Fibroblast of skin of left quadriceps (primary cell): ENCODE measurements at places on chromosomes 12 and 14.
A peak's percentile ranks its signal among the peaks of the same experiment; 100 is the strongest.

DNA sequence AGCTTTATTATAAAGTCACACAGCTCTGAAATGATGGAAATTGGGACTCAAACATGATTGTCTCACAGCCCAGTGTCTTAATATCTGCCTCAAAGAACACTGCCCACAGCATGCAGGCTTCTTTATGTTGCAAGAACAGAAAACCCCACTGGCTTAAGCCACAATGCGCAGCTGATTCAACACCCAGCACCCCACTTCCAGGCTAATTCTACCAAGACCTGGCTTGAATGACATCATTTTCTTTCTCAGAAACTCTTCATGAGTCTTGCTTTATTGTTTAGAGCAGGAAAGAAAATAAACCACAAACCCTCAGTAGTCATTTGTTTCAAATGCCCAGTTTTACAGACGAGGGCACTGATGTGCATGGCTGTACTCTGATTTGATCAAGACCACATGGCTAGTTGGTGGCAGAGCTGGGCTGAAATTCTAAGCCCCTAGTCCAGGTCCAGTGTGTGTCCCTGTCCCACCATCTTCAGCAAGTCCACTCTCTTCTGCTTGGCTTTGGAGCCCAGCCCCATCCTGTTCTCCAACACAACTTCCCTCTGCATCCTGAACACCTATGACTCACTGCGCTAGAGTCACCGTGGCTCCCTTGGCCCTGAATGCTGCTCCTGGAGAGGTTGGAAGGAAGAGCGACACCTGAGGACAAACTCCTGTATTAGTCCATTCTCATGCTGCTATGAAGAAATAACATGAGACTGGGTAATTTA is 50.3 kb upstream of the SRSF5 start:
- DNase-seq = peak; percentile 66

GRCh38 chr12:124477107-124477915 is 90.1 kb downstream of the NCOR2 start:
- DNase-seq = no peak

- no peak for DNase-seq
Measured at GRCh38 chr12:113831016-113831415, 135.1 kb downstream of the RBM19 start.

DNA sequence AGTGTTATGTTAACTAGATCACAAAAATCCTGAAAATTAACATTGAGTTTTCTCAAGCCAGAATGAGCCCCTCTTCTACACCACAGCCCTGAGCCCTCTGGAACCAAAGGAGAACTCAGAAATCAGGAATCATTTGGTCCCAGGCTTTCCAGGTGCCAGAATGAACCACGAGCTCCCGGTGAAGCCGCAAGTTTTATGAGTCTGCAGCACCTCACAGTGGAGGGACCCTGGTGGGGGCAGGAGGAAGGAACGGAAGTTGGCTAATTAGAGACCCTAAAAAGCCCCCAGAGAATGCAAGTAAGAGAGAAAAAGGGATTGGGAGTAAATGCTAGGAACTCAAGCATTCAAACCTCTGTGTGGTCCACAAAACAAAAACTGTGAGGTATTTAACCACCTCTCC is 52.9 kb upstream of the BCL2L14 start:
- DNase-seq = no peak

- DNase-seq = no peak
Measured at GRCh38 chr12:116959845-116960514, 49.2 kb downstream of the FBXW8 start.

DNA sequence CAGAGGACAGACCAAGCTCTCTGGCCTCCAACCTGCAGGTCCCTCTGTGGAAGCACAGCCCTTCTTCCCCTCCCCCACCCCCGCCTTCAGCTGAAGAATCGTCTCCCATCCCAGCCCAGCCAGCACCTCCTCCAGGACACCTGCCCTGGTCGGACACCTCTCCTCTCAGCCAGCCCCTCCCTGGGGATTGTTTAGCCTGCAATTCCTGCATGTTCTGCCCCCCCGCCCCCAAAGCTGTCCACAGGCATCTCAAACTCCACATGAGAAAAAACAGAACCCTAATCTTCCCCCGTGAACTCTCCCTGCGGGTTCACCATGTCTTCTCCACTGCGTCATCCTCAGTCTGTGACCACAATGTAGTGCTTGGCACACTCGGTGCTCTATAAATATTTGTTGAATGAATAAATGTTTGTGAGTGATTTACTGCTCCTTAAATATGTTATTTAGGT is 24.1 kb downstream of the PRIMA1 start:
- DNase-seq = peak; percentile 4

DNA sequence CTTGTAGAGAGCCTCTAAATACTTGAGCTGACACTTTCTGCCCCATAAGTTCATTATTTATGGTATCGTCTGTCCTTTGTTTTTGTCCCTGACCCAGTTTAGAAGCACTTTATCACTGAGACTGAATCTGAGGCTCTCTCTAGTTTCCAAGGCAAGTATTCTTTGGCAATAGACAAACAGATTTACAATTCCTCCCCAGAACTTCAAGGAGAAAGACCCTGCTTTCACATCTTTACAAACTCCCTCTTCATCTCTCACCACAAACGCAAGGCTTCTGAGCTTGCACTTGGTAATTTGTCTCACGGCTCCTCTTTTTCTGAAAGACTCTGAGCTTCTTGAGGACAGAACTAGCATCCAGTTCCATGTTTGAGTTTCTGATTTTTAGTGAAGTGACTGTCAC is 49.8 kb upstream of the PARP11 start:
- no peak for DNase-seq
